Nephron progenitor cell (in vitro differentiated cells): ENCODE measurements at places on chromosomes 5 and 9.

GRCh38 chr5:136984772-136985446, 514.2 kb downstream of the SPOCK1 start:
- DNase-seq, result no peak

- no peak for DNase-seq
These were observed 46.2 kb downstream of the PAX5 start for GRCh38 chr9:36987891-36988290.

- DNase-seq, result no peak
These were observed 7.4 kb downstream of the SLC22A4 start for GRCh38 chr5:132301344-132302271.

DNA sequence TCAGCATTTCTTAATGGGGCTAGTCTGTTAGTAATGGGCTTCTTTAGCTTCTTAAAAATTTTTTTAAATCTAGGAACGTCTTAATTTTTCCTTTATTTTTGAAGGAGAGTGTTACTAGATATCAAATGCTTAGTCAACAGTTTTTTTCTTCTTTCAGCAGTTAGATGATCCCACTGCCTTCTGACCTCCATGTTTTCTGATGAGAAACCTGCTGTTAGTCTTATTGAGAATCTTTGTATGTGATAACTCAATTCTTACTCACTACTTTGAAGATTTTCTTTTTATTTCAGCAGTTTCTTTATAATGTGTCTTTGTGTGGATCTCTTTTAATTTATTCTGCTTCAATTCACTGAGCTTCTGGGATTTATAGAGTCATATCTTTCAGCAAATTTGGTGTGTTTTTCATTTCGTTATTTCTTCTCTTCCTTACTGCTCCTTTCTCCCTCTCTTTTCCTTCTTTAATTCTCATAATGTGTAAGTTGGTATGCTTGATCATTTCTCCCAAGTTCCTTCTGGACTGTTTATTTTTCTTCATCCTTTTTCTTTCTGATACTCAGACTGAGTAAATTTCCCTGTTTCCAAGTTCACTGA, 205.8 kb downstream of the RANBP17 start:
- DNase-seq, result no peak

- DNase-seq, result no peak
These were observed 11.4 kb upstream of the ANKRD33B start for GRCh38 chr5:10552183-10553143.

DNA sequence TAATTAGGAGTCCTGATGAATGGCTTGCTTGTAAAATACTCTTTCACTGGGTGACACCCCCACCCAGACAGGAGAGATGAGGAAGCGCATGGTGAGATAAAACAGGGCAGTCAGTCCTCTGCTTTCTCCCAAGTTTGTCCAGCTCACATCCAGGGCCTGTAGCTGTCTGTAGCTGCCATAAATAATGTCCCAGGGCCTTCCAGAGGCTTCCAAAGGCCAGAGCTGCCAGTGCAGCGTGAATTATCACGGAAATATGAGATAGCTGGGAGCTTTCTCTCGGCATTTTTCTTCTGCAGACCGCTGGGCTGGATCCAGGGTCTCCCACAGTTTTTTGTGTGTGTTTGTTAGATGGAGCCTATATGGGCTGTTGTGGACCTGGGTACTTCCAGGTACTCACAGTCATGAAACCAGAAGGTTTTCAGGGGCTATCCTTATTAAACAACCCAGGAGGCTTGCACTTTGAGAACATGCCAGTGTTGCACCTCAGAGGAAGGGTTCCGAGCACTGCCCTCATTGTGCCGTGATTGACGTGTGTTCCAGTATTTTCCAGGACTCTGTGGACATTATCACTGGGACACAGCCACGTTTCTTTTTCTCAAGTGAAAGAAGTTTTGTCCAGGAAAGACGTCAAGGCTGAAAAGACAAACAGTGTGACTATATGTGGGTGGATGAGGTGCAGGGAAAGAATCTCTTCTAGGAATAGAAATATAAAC, 117.5 kb downstream of the FGF1 start:
- DNase-seq, result peak; percentile 51

DNA sequence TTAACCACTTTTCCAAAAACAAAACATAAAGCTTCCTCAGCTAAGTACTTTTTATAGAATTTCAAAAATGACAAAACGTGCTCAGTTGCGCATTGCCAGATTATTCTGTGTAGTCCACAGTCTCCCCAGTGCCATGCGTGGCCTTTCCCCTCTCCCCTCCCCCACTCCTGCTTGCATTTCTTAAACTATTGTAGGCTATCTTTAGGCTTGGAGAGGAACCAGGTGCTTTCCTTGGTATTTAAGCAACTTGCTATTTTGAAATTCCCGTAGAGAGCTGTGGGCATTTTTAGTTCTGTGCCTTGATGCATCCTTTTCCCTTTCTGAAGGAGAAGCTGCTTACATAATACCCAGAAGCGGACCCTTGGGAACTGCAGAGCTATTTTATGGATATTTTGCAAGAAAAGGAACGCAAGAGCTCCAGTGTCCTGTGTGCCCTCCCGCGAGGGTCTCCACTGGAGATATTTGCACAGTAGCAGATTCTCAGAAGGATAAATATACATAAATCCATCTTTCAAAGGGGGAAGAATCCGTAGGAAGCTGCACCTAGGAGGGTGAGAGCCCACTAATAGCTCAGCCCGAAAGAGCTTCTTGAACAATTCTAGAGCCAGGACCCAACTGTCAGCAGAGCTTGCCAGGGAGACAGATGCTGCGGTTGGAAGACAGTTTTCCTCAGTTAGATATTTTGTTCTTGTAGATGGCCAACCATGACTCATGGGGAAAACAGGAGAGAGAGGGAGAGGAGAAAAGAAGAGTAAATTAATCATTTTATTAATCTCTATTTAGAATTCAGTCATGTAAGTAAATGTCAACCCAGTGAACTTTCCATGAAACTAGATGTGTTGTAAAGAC, 1298.3 kb upstream of the WWC1 start:
- no peak for DNase-seq

GRCh38 chr9:804026-804425, 37.5 kb upstream of the DMRT1 start:
- no peak for DNase-seq

GRCh38 chr9:34961574-34962490, 3.7 kb downstream of the PHF24 start:
- DNase-seq, result no peak

GRCh38 chr9:128226412-128226801, 23.2 kb downstream of the DNM1 start:
- DNase-seq, result no peak

- DNase-seq, result no peak
These were observed 60.0 kb upstream of the FOXE1 start for GRCh38 chr9:97793067-97793466.

DNA sequence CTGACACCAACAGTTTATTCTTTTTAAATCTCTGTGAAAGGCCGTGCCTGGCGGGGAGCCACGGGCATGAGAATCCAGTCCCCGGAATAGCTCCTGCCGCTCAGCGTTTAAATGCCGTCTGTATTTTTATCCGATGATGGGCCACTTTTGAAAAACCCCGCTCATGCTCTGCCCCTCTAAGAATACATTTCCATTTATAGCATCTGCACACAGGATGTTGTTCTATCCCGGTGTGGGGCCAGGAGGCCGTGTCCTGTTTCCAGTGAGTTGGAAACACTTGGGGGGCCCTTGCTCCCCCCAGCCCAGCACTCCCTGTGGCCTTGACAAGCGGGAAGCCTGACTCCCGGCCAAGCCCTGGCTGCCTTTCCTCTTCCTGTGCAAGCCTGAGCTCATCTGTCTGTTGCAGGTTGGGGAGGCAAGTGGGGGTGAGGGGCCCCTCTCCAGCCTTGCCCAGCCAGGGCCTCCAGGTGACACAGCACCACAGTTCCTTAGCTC, 39.0 kb downstream of the ERGIC1 start:
- DNase-seq, result no peak

DNA sequence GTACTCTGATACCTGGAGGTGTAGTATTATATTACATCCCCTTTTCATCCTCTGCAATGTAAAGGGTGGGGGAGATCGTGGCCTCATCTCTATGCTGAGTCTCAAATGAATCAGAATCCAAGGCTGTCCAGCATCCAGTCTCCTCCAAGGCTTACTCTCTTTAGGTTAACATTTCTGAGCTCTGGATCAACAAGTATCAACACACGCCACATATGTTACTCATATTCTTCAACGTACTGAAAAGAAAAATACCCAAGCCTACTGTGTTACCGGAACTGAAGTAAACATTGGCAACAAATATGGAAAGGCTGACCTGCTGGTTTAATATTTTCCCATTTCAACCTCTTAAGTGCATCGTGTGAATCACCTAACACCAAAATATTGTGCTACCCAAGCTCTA, 241.8 kb downstream of the GAS1 start:
- no peak for DNase-seq

GRCh38 chr9:89865981-89866380, 261.2 kb downstream of the GADD45G start:
- no peak for DNase-seq

DNA sequence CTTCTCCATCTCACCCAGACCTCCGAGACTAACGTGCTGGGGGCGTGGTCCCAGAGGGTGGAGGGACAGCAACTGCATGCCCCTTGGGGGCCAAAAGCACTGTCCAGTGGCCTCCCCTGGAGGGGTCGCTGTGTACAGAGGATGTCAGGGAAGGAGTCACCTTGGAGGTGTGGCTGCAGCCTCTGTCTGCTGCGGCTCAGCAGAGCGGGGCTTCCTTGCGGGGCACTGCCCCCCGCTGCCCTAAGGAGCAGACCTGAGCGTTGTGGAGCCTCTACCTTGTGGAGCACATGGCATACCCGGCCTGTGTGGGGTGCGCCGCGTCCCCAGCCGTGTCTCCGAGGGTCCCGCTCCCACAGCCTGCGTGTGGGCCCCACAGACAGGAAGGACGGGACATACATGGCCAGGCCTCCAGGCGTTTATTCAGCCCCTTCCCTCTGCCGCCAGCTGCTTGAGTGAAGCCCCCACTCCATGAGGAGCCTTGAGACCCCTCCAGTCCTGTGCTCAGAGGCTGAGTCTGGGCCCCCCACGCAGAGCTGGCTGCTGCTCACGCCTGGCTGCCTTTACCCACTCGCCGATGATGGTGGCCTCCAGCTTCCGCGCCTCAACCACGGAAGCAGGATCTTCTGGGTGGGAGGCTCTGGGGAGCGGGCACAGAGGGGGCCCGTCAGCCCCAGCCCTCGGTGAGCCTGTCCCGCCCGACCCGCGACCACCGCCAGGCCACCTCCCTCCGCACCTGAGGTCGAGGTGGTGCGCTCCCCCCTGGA, 4.2 kb downstream of the DPP7 start:
- DNase-seq, result no peak

DNA sequence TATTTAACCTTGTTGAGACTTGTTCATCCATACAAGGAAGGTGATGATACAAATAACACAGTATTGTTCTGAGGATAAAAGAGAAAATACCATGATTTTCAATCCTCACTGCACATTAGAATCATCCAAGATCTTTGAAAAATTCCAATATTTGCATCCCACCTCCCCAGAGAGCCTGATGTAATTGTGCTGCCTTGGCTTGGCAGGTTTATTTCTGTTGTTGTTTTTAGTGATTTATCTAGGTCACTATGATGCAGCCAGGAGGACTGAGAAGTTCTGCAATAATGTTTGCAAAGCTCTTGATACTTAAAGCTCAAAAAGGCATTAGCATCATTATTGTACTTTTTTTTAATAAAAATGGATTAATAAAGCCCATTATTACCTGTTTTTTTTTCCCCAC, 67.0 kb upstream of the NMUR2 start:
- no peak for DNase-seq

DNA sequence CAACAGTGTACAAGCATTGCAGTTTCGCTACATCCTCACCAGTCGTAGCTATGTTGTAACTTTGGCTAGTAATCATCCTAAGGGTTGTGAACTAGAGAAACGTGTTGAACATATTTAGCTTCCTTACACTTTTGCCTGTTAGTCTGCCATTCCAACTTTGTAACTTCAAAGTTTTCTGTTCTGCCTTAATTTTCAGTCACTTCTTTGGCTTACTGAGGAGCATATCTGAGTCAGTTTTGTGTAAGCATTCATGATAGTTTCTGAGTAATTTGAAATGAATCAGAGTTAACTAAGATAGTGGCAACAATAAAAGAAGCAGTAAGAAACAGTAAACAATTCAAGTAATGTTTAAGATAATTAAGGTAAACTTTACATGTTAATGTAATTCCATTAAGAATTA, 58.9 kb upstream of the MCCC2 start:
- no peak for DNase-seq

DNA sequence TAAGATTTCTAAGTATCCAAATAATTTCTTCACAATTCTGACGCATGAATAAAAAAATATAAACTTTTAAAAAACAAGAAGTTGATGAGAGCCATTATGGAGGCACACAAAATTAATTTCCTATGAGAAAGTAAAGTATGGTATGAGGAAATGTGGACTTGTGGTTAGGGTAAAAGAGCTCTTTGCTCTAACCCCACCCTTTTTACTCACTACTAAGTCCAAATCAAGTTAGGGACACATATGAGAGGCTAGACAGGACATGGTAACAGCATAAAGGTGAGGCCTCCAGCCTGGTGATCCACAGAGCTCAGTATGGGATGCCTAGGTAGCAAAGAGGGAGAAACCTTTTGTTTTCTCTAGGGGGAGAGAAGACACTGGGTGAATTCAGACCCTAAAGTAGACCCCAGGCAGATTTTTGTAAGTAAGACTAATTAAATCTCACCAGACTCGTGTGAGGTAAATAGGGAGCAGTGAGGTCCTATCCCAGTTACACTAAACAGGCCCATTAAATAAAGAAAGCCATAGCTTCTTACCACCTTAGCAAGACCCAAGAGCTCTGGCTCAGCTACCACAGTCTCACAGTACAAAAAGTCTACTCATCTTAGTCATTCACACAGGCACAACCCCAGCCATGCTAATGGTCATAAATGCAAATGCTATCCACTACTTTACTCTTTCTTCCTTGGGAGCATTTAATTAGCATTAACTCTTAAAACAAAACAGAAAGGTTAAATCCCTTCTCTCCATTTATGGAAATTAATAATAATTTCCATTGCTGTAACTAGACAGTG, 42.6 kb downstream of the MLLT3 start:
- no peak for DNase-seq

DNA sequence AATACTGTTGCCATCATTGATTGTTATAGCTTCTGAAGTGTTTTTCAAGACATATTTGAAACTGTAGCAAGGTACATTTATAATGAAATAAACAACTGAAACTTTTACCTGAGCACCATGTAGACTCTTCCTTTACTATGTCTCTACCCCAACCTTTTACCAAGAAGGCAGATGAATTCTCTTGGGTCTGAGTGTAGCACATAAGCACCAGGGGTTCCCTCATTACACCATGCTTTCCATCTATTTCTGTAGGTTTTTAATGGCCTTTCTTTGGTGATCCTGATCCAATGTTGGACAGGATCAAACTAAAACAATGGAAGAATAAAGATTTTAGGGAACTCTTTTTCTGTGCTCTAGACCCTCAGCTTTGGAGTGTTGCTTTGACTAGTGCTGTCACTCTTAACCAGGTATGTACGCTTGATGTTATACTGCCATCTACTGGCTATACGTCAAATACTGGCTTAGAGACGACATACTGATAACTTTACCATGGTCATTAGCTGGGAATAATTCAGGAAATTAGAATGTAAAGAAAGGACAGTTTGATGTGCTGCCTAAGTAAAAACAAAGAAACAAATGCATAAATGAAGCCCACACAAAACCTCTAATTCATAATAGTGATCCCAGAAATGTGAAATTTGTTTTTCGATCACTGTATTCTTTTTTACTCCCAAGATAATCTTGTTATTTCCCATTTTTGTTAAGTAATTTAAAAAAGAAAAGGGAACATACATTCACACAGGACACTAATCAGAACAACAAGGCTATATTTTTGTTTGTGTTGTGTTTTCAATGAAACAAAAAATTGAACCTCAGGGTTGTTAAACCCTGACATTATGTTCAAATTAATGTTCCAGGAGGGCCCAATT, 30.7 kb downstream of the IFNW1 start:
- peak; percentile 18 for DNase-seq
